A172 (cell line): ENCODE measurements at places on chromosomes 12 and 14.

- DNase-seq, result no peak
These were observed 4.4 kb downstream of the MNAT1 start for GRCh38 chr14:60738843-60739508.

GRCh38 chr12:116502141-116502725, 56.9 kb upstream of the MAP1LC3B2 start:
- DNase-seq, result no peak

DNA sequence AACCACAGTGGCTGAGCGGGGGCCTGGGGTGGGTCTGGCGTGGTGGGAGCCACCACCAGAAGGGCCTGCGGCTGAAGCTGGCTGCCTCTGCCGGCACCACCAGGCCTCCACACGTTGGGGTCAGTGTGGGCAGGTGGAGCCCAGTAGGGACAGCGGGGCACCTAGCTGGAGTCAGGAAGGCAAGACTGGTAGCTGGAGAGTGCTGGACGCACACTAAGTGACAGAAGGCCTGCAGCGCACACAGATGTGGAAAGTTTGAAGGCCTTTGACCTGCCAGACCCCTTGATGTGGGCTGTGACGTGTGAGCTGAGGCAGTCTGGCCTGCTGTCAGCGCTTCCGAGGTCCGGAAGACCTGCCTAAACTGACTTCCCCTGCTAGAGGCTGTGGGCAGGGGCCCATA, 26.3 kb downstream of the RIN3 start:
- DNase-seq, result no peak

DNA sequence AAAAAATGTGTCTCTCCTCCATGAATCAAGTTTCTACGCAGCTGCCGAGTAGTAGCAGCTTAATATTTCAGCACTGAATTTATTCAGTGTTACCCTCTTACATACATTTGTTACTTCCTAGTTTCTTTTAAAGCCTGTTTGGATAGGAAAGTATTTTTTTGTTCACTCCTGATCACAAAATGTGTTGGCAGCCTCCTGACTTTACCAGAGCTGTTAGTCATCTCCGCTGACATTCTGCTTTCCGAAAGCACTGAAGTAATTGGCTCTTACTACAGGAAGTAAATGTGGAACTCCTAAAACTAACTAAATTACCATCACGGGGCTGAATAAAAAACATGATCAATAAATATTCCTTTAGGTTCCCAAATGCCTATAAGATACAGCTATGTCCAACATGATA, 225.5 kb downstream of the EPS8 start:
- DNase-seq, result no peak

DNA sequence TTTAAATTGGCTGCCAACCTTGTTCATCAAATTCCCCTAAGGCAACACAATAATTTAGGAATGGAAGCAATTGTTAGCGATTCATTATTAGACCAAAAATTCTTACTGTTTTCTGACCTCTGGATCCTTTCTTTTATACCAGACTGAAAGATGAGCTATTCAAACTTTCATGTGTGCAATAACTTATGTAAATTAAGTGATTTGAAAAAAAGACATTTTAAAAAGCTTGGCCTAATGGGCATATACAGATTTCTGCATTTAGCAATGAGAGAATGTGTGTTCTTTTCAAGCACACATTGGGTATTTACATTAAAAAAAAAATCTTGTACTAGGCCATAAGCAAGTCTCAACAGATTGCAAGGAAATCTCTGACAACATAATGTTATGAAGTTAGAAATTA, 65.5 kb downstream of the C12orf75 start:
- DNase-seq, result no peak

DNA sequence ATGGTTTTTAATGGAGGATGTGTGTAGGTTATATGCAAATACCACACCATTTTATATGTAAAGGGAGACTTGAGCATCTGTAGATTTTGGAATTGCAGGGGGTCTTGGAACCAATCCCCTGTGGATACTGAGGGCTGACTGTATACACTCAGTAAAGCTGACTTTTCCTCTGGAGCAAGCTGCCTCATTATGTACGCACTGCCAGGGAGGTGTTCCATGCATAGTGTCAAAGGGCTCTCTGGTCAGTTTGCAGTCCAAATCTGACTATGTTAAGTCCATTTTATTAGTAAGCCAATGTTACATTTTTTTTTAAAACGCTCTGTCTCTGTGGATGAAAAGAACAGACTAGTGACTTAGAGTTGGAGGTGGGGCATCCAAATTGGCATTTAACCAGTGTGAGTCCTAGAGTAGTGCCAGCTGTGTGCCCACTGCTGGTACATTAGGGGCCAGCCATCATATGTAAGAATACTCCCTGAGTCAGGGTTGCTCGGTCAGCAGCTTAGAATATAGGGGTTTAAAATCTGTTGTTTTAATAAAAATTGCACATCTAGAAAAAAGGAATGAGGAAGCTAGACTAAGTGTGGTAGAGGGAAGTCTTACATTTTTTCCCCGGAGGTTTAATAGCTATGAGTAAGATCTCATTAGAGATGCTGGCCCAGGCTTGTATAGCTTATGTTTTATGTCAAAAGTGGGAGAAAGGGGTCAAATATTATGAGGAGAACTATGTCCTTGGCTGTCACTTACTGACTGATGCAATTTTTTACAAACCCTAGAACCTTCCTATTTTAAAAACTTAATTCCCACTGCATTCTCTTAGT, 87.0 kb downstream of the TESC start:
- no peak for DNase-seq

GRCh38 chr12:96445691-96446583, 43.4 kb upstream of the CFAP54 start:
- peak; percentile 95 for DNase-seq

DNA sequence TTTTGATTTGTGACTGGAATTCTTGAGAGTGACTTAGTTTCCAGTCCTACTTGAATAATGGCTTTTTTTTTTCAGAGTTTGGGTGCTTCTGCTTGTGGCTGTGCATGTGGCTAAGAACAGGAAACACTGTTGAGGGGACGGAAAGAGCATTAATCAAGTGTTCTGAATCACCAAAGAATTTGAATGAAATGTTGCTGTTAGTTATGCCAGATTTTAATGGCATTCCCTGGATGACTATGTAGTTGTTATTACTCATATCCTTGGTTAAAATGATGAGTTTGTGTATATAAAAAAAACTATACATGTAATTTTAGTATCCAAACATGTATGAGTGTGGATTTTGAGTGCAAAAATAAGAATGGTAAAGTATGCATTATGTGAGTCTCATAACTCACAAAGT, 347.9 kb downstream of the BCAT1 start:
- DNase-seq, result peak; percentile 81

- DNase-seq, result peak; percentile 48
These were observed 56.5 kb downstream of the DAD1 start for GRCh38 chr14:22532345-22533056.
